ENCODE measurements at places on chromosomes 12 and 14.
A peak's percentile ranks its signal among the peaks of the same experiment; 100 is the strongest.

- DNase-seq: no peak
These were observed 135.2 kb upstream of the RFLNA start for GRCh38 chr12:124159655-124160054.

GRCh38 chr14:25909045-25909747 is 688.6 kb downstream of the NOVA1 start:
- DNase-seq: no peak

DNA sequence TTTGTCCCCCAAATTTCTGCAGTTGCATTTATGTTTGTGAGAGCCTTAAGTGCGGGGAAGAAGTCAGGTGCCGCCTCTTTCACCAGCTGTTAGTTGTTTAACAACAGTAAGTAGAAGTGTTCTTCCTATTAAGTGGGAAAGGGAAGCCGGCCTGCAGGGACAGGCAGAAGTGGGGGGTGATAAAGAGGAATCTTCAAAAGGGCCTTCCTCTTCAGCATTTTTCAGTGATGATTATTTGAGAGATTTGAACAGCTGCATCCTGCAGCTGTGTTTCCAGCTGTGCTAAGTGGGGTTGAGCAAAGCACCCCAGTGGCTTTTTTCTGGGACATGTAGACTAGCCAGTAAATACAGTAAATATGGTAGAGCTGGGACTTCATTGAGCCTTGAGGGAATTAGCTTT is 32.1 kb upstream of the SLC38A1 start:
- no peak for DNase-seq

DNA sequence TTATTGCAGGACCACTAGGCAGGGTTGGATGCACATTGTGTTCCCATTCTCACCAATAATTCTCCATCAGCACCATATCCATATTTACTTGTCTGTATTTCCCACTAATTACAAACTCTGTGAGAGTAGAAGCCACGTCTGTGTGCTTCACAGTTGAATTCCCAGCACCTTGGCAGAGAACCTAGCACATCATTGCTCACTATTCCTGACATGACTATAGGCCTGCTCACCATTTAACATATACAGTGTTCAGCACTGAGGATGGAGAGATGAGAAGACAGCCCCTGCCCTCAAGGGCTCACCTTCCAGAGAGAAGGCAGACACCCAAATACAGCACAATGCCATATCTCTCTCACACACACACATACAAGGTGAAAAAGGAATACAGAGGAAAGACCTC is 5.0 kb downstream of the DAD1 start:
- no peak for DNase-seq

DNA sequence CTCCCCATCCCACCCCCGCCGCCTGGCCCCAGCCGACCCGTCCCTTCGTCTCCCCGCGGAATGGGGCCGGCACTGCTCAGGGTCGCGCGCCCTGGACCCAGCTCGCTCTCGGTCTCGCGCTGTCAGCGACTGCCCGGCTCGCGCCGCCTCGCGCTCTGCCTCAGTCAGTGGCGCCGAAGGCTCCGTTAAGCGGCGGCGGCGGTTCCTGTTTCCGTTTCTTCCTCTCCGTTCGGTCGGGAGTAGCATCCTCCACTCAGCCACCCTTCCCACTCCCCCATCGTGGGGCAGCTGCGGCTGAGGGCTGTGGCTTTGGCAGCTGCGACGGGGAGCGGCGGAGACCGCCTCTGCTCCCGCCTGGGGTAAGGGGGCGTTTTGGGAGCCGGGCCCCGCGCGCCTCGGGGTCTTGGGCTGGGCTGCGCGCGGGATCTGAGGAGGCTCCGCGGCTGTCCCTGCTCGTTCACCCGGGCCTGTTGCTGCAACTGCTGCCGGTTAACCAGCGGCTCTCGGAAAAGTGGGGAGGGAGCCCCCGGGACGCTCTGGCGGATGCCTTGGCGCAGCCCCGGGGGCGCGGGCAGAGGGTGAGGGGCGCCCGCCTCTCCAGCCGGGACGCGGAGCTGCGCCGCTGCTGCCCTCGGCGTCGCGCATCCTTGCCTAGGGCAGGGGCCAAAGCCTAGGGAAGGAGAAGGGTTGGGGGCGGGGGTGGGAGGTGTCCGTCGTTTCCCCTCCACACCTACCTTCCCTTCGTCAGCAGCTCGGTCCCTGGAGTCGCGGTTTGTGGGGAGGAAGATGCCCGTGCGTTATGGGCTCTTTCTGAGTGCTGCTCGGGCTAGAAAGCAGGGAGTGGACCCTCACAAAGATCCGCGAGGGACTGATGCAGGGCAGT is 567 bp downstream of the FUT8 start:
- DNase-seq: peak; percentile 41

- no peak for DNase-seq
These were observed 177.9 kb downstream of the TSPAN9 start for GRCh38 chr12:3255057-3255456.

DNA sequence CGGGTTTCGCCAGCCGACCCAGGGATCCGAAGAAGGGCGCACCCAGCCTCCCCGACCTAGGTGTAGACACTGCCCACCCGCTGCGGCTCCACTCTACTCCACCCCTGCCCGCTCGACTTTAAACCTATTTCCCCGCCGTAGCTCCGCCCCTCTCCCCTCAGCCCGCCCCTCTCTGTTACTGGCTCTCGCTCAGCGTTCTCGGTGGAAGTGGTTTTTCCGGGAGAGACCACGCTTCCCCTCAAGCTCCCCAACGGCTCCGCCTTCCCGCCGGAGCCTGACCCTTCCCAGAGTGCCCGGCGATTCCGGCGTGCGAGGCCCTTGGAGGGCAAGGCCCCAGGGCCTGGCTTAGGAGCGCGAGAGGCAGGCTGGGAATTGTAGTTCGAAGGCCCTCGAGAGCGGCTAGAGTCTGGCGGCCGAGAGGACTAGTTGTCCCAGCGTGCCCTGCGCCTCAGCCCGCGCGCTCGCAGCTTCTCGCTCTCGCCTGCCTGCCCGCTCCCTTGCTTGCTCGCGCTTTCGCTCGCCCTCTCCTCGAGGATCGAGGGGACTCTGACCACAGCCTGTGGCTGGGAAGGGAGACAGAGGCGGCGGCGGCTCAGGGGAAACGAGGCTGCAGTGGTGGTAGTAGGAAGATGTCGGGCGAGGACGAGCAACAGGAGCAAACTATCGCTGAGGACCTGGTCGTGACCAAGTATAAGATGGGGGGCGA is at the start of gene PA2G4:
TSS of gene PA2G4 (plus strand) at position 451 of the 706 bp plus-strand sequence. CDS start at position 630, 179 bp downstream.
- DNase-seq: peak; percentile 93

DNA sequence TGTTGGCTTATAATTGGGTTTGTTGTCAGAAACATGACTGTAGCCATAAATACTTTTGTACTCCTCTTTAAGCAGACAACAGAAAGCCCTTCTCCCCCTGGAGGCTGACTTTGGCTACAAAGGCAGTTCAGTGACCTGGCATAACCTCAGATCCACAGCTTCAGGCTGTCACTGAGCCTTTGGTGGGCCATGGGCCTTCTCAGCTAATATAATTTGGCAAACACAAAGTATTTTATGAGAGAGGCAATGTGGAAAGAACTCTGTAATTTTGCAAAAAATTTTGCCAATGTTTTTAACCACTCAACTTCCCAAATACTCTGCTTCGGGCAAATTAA is 15.5 kb upstream of the MGP start:
- no peak for DNase-seq

DNA sequence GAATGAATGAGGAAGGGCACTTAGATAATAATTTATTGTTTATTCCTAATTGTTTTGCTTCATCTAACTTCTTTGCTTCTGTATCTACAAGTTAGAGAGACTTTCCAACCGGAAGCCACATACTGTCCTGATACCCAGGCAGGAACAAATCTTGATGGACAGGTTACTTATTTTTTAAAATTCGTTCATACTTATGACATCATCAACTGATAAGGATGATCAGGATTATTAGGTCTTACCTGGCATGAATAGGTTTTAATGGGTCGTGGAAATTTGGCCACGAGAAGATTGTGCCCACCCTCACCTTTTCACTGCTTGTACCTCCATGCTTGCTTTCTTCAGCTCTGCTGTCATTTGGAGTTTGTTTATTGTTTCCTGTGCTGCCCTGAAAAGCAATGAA is 39.3 kb downstream of the SNRPF start:
- DNase-seq: no peak

DNA sequence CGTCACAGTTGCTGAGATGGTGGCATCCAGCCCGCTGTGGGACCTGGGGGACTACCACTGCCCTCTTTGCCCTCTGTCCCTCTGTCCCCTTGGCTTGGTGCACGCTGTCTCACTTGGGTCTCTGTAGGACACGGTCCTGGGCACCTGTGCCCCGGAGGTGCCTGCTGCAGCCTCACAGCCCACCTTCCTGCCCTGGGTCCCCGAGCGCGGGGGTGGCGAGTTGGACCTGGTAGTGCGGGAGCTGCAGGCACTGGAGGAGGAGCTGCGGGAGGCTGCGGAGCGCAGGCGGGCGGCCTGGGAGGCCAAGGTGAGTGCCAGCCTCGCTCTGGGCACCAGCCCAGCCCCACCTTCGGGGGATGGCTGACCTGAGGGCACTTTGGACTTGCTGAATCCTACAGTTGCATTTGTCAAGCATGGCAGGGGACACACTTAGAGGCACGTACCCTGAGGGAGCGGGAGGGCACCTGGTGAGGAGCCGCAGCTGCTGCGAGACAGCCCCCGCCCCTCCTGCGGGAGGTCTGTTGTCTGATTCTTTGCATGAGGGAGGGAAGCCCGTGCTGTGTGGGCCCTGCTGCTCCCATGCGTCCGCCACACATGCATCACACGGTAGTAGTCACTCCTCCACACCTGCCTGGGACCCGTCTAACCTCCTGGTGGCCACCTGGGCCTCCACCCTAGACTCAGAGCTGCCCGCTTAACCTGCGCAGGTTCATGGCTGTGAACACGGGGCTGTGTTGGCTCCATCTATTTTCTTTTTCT is 6.8 kb downstream of the TEDC1 start:
- DNase-seq: no peak

DNA sequence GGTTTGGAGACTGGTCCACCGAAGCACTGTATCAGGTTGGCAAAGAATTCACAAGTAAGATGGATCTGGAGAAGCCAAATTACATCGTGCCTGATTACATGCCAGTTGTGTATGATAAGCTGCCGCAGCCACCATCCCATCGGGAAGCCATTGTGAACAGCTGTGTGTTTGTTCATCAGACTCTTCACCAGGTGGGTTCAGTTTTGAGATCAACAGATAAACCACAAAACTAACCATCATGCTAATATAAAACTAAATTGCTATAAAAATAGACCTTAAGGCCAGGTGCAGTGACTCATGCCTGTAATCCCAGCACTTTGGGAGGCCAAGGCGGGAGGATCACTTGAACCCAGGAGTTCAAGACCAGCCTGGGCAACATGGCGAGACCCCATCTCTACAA is 58.9 kb downstream of the HSP90AA1 start:
- DNase-seq: no peak

- DNase-seq: no peak
These were observed 3.0 kb downstream of the GALNT4 start for GRCh38 chr12:89521364-89522223.

GRCh38 chr12:74988156-74988555 is 221.5 kb downstream of the KCNC2 start:
- DNase-seq: no peak

DNA sequence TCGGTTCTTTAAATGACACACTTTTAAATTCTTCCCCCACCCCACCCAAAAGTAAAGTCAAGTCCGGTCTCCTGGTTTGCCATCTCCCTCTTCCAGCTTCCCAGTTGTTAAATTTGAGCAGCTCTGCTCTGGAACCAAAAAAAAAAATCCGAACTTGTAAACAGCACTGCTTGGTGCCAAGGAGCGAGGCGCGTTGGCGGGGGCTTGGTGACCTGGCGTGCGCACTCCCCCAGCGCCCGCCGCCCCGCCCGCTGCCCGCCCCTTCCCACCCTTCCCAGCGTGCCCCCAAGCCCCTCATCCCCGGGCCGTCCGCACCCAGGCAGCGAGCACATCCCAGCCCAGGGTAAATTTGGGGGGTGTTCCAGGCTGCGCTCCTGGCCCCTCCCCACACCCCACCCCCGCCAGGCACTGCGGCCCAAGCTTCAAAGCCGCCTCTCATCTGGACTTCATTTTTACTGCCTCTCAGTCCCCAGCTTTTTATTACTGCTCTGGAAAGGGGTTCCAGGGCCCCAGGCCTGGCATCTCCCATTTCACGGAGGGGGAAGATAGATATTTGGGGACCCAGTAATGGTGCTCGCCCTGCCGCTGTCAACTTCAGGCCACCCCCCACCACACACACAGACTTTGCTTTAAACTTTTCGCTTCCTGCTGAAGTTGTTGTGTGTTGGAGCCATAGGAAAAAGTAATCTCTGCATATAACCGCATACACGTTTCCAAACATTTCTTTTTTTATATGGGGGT is 11.7 kb upstream of the ITGB7 start:
- no peak for DNase-seq

DNA sequence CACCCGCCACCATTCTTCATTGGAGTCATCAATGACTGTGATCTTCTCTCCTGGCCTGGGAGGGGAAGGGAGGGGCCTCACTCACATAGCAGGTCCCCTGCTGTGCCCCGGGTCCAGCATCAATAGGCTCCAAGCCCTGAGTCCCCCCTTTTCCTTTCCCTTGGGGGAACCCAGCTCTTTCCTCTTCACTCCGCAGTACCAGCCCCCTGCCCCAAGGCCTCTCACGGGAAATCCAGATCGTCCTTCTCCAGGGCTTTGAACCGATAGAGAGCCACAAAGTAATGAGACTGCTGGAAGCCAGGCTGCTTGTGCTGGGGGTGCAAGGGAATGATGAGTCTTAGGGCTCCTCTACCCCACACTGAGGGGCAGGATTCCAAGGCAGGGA is 6.7 kb downstream of the STAC3 start:
- no peak for DNase-seq

- no peak for DNase-seq
These were observed 49.3 kb downstream of the CDK17 start for GRCh38 chr12:96350982-96351381.

GRCh38 chr12:6222078-6222654 is 22.0 kb downstream of the CD9 start:
- DNase-seq: no peak

- no peak for DNase-seq
These were observed 303.9 kb upstream of the FKBP4 start for GRCh38 chr12:2490831-2491230.

GRCh38 chr14:95415993-95416392 is 96.3 kb upstream of the CLMN start:
- DNase-seq: no peak

- DNase-seq: no peak
These were observed 103.9 kb downstream of the TGFB3 start for GRCh38 chr14:75877884-75878283.

- peak; percentile 44 for DNase-seq
These were observed at the start of gene JAG2 for GRCh38 chr14:105168496-105168978. Gene JAG2, minus strand, starts transcription at chr14:105168776. Its CDS starts 356 bp downstream, at chr14:105168420.

DNA sequence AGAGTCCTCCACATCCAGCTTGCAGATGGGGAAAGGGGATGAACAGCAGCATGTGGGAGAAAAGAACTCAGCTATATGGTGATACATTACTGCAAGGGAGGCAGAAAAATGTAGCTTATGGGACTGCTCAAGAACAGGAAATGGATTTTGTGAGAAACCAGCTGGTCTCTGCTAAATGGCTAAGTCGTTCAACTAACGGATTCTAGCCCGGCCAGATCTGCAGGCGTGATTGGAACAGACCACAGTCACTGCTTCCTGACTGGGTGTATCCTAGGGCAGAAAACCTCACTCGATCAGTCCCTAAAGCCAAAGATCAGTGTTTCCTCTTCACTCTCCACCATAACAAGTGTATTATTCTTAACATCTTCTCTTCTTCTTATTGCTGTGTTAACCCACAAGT is 8.1 kb upstream of the PTGDR start:
- DNase-seq: no peak

Measured in stimulated activated CD4-positive, alpha-beta T cell treated with anti-CD3 and anti-CD28 coated beads, Interleukin-1b, Interleukin-23, amount 100 ng/mL, for 4 hours (primary cell).